ENCODE measurements at places on chromosomes 3 and 15.

GRCh38 chr3:112979244-112979832 is 4.4 kb upstream of the CD200R1 start:
- no peak for DNase-seq

- DNase-seq: no peak
Observed at GRCh38 chr15:49075881-49076280, 29.6 kb upstream of the SECISBP2L start.

DNA sequence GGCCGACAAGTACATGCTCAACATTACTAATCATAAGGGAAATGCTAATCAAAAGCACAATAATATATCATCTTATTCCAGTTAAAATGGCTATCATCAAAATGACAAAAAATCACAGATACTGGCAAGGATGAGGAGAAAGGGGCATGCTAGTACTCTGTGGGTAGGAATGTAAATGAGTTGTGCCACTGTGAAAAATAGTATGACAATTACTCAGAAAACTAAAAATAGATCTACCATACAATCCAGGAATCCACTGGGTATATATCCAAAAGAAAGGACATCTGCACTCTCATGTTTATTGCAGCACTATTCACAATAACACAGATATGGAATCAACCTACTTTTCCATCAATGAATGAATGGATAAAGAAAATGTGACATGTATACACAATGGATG is 1256.5 kb downstream of the SI start:
- no peak for DNase-seq

- no peak for DNase-seq
Observed at GRCh38 chr3:63228677-63229076, 49.4 kb upstream of the SYNPR start.

DNA sequence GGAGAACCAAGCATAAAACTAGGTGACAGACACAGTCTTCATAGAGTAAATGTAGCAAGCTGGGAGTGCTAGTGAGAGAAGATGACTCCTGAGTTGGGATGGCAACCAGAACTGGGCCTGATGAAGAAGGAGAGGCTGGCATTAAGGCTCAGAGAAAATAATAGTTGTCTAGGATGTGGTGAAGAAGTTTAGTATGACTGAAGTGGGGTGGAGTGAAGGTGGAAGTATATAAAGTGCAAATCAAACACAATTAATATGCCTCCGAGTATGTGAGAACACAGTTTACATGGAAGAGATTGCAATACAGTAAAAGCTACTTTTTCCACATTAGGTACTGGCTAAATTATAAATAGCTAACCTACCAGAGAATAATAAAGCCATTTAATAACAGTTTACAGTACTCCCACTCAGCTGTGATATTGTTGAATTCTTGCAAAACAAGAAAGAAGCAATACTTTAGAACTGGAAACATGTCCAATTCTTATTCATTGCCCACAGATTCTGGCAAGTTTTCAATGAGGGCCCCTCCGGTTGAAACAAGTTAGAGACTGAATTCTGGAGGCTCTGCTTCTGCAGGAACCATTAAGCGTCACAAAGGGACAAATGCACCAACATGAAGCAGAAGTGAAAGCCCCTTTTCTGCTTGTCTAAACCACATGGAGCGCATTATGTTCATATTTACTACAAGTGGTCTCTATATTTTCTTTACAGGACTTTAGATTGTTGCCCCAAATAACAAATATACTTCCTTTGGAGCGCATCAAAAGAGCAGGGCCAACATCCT is 243.7 kb downstream of the SLC9A9 start:
- no peak for DNase-seq

DNA sequence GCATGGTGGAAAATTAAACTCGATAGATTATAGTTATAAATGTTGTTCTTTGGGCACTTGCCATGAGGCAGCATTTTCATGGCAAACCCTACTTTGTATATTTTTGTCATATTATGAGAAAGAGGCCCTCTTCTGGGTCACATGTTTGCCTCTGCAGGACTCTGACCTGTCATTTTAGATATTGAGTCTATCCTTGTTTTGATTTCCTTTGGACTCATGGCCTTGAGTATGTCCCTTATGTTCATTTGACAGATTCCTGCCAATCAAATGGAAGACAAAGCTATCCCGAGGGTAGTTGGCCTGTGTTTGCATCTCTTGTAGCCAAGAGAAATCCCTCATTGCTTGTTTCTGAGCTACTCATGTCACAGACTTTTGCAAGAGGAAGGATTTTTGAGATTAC is 226.3 kb downstream of the LPP start:
- no peak for DNase-seq

Measured in DMS79 treated with DMSO at 0.1 percent for 48 hours (cell line).